ENCODE measurements at places on chromosomes 3 and 15. TPM values are rescaled to one million over a fixed set of nuclear protein-coding genes. Genes with fewer than 3 reads are reported as not detected.

- peak; percentile 58 for DNase-seq
Observed at GRCh38 chr3:42979044-42979972, at the start of gene GASK1A. TSS of gene GASK1A (plus strand) at chr3:42979311. CDS start at chr3:42979643, 332 bp downstream.

- DNase-seq, result no peak
Observed at GRCh38 chr15:74769463-74770025, 12.3 kb upstream of the CSK start.

DNA sequence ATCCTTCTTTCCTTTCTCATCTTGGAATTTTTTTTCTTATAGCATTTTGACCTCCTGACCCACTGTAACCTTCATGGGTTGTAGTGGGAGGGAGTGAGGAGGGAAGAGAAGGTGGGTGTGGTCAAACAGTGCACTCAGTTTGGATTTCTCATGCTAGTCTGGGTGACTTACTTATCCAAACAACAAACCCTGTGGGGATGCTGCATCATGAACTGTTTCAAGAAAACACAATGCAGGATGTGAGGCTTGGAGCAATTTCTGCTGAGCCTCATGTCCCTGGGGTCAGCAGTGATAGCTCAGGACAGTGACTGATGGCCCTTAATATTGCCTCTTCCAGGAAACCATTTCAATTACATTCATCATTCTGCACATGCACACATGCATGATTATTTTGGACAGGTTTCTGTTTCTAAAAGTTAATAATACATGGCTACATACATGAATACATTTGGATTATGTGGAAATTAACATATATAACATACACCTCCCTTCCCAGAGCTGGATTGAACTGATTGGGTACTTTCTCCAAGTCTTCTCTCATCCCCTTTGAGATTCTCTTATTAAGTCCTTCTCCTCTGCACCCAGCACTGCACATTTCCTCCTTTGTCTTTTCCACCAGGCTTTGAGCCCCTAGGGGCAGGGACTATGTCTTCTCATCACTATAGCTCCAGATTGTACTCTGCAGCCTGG, 61.2 kb downstream of the ADAMTSL3 start:
- DNase-seq, result no peak

Gene NR2E3
- total RNA-seq, result not detected

GRCh38 chr3:56795097-56795828, 6.5 kb downstream of the ARHGEF3 start:
- no peak for DNase-seq

Gene MAPKAPK3
- 13.8 TPM for total RNA-seq

Gene CMTM7
- 2.3 TPM for total RNA-seq

GRCh38 chr3:114642951-114643741, 349.3 kb downstream of the TIGIT start:
- DNase-seq, result no peak

GRCh38 chr3:22734756-22735155, 468.4 kb upstream of the UBE2E2 start:
- no peak for DNase-seq

- DNase-seq, result no peak
Observed at GRCh38 chr15:86743283-86743903, 663.7 kb downstream of the AGBL1 start.

- no peak for DNase-seq
Observed at GRCh38 chr3:135690664-135691063, 274.9 kb upstream of the PPP2R3A start.

DNA sequence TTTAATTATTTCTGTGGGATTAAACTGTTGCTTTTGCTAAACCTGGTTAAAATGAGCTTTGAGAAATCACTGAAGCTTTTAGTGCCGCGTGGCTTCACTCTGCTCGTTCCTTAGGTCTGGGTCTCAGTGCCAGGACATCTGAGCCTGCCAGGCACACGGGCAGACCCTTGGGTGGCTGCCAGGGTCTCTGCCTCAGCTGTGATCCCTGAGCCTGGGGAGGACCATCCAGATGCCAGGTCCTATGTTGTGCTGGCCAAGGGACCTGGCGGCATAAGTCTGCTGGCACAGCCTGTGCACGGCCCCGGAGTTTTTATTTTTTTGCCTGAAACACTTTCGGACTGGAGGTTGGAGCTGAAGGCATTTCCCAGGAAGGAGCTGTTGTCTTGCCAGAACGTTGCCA, 328.1 kb downstream of the LRTM1 start:
- peak; percentile 77 for DNase-seq

Gene AQP9
- total RNA-seq, result 1.6 TPM

DNA sequence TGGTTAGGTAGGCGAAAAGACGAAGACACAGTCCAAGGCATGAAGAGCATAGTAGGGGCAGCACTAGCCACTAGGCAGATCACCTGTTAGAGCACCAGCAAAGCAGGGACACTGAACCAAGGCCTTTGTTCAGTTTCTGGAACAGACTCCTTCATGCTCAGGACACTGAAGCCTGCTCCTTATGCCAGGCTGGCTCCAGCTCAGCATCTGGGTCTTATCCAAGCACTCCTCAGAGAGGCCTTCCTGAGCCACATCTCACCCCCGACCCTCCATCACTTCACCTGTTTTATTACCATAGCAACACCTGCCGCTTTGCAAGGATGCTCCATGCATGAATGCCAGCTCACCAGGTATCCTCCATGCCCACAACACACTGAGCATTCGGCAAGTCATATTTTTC, 206.3 kb upstream of the CHRNA7 start:
- DNase-seq, result no peak

- DNase-seq, result no peak
Observed at GRCh38 chr3:177345973-177346503, 148.8 kb upstream of the TBL1XR1 start.

DNA sequence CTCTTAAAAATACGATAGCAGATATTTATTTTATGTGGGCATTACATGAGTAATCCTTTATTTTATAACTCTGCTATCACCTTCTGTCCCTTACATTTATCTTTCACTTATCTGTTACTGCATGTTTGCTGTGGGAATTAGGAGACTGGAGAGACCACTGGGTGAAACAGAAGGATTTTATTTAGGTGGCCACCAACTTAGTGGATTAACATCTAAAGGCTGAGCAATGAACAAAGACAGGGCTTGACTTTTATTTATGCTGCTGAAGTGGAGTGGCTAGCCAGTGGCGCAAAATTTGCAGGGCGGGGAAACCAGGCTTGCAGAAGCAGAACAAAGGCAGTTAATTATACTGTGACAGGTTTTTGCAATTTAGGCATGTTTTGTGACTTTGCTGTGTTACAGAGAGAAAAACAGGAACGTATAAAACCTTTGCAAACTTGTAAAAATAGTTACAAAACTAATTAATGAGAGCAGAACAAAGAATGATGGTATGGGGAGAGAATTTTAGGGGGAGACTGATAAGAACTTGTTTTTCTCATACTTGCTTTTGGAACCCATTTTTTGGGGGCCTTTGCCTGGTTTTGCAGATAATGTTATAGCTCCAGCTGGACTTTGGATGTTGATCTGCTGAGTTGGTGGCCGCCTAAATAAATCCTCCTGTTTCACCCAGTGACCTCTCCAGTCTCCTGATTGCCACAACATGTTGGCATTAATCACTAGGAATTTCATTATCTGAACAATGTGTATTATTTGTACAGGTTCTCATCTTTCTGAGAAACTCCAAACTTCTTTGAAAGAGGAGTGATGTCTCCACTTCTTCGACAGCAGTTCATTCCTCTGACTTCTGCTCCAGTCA, 18.0 kb downstream of the KLHL24 start:
- DNase-seq, result no peak

All from dorsolateral prefrontal cortex (tissue), 122 donors.